HEK293T (cell line): ENCODE measurements at places on chromosomes 5 and 9.
A peak's percentile ranks its signal among the peaks of the same experiment; 100 is the strongest.

DNA sequence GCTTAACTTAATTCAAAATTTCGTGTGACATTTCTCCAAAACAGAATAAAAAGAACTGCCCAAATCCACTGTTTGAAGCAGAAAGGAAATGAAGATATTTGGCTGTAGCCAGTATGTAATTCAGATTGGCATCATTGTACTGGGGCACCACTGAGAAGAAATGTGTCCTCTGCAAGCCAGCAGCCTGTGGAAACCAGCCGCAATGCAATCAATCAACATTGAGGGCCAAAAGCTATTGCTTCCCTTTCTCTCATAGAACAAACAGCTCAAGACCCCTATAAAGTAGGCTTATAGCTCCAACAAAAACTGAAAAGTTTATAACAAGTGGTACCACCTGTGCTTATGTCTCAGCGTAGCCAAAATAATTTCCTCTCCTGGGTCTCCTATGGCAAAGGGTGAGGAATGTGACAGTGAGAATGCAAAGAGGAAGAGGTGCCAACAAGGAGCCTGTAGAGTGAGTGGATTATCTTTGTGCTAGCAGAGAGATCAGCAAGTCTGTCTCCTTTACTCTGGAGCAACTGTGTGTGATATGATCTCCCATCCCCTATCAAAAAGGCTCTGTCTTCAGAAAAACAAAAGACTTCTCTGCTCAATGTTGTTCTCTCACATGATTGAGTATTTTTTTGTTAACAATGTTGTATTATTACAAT, 1072.3 kb upstream of the DMAC1 start:
- no peak for DNase-seq

DNA sequence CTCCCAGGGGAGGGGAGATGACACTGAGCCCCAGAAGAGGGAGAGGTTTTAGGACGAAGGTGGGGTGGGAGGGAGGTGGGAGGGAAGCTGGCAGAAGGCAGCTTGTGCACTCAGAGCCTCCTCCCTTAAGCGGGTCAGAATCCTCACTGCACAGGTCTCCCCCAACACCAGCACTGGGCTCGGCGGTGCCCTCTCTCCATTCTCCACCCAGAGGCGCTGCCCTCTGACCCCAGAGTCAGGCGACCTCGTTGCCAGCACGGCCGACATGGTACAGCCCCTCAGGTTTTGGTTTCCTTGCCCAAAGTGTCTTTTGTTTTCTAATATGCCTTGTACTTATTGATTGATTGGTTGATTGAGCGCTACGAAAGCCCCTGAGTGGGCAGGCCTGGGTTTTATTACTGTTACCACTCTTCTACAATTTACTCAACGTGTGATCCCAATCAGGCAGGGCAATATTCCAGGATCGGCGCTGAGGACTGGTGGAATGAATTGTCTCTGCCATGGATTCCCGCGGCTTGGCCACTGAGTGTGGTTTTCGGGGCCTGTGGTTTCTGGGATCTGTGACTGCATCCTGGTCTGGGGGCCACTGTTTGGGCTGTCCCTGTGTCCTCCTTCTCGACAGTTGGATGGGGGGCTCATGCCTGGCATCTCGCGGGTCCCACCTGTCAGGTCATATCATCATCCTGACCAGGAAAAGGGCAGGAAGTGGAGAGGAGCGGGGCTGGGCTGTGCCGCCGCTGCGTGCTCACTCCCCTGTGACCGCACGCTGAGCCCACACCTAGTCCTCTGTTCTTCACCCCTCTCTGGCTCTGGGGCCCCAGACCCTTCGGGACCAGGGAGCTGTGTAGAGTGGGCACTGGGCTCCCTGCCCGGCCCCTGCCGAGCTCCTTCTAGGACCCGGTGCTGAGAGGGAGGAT, 9.6 kb upstream of the FCN2 start:
- DNase-seq, result no peak

DNA sequence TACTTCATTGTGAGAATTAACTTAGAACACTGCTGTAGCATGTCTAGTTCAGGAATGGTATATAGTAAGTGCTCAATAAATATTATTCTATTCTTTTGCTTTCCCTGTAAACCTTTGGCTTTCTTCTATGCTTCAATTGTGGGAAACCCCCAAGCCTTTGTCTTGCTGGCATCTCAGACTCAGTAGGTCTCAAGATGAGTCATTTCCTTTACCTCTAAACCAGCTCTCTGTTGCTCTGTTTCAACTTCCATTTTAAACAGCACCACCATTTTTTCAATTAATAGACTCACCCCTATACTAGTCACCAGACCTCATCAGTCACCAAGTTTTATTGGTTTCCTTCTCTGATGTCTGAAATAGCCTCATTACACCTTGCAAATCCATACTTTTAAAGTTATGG, 43.5 kb downstream of the DMAC1 start:
- no peak for DNase-seq

DNA sequence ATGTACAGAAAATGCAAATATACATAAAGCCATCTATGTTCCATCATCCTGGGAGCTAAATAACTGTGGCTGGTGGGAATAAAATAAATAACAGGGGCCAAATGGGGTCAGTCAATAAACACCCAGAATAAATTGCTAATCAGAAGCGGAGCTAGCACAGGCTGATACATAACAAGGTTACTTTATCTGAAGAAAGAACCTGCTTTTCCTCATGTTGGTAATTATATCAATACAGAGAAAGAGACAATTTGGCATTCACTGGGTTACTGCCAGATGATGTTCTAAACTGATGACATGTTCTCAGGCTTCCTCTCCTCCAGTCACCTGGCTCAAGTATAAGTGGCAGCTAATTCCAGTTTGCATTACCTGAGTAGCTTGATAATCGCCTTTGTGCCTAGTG, 144.9 kb upstream of the CD180 start:
- DNase-seq, result no peak

DNA sequence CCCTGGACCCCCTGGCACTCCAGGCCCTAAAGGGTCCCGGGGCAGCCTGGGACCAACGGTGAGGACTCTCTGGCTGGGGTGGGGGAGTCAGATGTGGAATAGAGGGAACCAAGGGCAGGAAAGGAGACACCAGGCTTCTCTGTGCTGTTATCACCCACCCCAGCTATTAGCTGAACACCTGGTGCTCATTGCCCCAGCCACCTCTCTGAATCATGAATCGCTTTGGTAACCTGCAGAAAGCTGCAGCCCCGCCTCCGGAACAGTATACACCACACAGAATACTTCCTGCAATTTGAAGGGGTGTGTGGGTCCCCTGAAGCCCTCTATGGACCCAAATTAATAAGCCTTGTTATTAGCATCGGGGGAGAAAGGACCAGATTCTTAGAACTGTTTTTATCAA, 40.4 kb upstream of the ORM1 start:
- DNase-seq, result no peak

- no peak for DNase-seq
Measured at GRCh38 chr5:3531320-3531986, 64.2 kb upstream of the IRX1 start.

- DNase-seq, result no peak
Measured at GRCh38 chr9:22211588-22212360, 202.7 kb upstream of the CDKN2B start.

DNA sequence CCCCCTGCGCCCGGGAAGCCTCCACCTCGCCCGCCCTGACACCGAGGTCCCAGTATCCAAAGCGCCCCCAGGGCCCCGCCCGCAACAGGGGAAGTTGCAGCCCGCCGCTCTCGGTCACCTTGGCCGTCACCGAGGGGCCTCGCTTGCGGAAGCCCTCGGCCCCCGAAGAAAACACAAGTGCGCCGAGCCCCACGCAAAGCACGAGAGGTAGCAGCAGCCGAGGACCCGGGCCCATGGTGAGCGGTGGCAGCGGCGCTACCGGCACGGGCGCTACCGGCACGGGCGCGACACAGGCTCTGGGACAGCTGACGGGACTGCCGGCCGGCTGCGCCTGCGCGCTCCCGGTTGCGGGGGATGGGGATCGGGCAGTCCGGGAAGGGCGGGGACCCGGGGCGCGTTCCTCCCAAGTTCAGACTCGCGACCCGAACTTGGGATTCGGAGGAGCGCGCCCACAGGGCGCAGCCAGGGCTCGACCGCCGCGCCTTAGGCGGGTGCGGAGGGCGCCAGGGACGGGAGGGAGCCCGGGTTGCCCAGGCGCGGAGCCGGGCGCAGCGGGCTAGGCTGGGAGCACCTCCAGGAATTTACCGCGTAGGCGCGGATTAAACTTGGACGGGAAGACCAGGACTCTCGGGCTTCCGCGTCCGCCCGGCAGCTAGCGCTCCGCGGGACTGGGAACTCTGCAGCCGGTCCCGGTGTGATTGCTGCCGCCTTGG, at the start of gene PPIC:
Gene PPIC (minus strand): TSS at position 335 of the 713 bp plus-strand sequence. CDS start 100 bp downstream, at position 235.
- peak; percentile 89 for DNase-seq

DNA sequence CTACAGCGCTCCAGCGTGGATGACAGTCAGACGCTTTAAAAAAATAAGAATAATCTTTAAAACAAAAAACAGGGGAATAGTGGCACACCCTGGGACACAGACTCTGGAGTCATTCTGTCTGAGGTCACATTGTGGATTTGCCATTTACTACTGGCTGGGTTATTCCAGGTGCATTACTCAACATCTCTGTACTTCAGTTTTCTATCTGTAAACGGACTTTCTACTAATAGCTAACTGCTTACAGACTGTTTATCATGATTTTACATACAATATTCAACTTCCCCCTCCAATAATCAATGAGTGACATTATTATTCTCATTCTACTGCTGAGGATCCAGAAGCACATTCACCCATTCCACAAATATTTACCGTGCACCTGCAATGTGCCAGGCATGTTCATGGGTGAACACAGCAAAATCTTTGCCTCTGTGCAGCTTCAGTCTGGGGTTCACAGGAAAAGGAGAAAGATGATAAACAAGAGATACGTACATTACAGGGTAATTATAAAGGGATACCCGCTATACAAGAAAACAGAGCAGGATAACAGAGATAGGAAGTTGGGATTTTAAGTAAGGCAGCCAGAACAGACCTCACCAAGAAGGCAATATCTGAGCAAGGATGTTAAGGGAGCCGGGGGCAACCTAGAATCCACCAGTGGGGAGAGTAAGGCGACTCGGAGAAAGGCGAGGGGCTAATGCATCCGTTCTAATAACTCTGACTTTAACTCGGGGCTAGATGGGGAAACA, 984 bp upstream of the RAD23B start:
- no peak for DNase-seq

GRCh38 chr5:109739741-109740728, 50.3 kb downstream of the MAN2A1 start:
- no peak for DNase-seq

DNA sequence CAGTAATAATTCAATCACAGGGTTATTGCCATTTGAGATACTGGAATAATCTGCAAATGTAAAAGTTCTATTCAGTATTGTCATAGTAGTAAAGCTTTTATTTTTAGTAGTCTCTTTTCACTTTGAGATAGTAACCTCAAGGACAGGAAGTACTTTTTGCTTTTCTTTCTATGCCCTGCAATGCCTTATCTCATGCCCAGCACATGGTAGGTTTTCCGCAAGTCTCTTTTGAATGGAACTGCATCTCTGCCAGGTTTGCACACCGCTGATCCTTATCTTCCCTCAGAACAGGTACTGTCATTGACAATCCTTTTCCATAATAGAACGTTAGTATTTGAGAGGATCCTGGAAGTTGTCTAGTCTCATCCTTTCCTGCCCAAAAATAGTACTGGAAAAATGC, 91.8 kb upstream of the IFNK start:
- DNase-seq, result no peak

- DNase-seq, result no peak
Measured at GRCh38 chr5:149457393-149457763, 78.3 kb upstream of the IL17B start.

DNA sequence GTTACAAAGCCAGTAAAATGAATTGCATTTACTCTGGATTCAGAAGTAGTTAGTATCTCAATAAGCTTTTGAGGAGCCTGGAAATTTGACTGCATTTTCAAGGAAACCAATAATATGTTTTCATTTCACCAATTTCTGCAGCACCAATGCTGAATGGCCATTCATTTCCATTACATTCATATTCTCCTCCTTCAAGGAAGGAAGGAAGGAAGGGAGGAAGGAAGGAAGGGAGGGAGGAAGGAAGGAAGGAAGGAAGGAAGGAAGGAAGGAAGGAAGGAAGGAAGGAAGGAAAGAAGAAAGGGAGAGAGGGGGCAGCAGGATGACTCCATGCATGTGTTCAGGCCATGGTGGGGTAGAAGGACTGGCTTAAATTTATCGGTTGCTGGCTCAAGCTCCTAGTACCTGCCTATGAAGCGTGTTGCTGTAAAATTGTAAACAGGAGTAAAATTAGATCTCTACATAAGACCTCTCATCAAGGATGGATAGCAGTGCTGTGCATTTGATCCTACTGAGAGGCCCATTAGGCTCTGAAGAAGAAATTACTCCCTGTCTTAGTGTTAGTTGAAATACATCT, 498.8 kb upstream of the TNC start:
- DNase-seq, result no peak

DNA sequence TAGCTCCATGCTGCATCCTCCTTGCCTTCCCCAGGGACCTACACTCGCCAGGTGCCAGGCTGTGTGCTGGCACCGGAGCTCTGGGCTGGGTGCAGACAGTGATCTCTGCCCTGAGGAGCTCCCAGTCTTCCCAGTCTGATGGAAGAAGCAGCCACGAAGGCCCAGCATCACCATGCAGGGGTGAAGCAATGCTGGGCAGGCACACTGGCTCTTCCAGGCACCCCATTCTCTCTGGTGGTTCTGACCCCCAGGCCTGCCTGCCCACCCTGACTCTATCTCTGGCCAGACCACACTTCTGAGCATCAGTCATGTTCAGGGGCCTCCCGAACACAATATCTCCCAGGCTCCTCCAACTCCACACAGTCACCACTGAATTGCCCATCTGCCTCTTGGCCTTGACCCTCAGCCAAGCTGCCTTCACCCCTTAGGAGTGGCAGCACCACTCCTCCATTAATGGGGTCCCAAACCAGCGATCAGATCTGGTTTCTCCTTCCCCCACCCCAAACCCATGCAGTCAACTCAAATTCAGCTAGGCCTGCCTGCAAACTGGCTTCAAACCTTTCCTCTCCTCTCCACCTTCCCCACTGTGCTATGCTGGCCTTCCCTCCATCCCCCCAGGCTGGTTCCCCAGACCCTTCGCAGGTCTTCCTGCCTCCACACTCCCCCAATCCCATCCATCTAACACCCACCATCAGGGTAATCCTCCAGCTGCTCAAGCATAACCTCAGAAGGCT, 102.7 kb upstream of the MVB12B start:
- no peak for DNase-seq

GRCh38 chr9:17005056-17005823, 129.6 kb upstream of the CNTLN start:
- DNase-seq, result peak; percentile 21

GRCh38 chr9:5186416-5187169, 1.2 kb upstream of the INSL6 start:
- DNase-seq, result peak; percentile 41

- DNase-seq, result no peak
Measured at GRCh38 chr9:27019589-27019988, 14.1 kb upstream of the LRRC19 start.

GRCh38 chr5:9477537-9477936, 68.3 kb downstream of the SEMA5A start:
- no peak for DNase-seq

- no peak for DNase-seq
Measured at GRCh38 chr5:142478113-142478512, 153.3 kb upstream of the SPRY4 start.

GRCh38 chr5:177376107-177376506, 8.1 kb upstream of the SLC34A1 start:
- no peak for DNase-seq
